D721Med (cell line): ENCODE measurements at places on chromosomes 7 and 10.

- no peak for DNase-seq
Measured at GRCh38 chr7:134351424-134351823, 34.7 kb upstream of the SLC35B4 start.

- DNase-seq, result no peak
Measured at GRCh38 chr10:119917777-119918176, 25.2 kb downstream of the SEC23IP start.

DNA sequence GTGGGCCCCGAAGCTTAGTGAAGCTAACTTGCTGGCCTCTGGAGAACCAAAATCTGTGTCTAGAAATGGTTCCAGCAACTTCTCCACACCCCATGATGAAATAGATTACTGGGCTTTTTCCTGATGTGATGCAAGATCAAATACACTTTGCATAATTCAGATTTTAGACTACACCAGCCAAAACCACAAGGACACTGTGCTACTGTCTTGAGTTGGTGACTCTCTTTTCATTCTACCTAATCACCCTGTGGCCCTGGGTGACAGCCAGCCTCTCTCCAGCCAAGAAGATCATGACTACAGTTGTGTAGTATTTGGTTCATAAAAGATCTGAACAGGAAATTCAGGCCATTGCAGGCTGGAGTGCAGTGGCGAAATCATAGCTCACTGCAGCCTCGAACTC, 22.2 kb downstream of the AZGP1 start:
- DNase-seq, result no peak

DNA sequence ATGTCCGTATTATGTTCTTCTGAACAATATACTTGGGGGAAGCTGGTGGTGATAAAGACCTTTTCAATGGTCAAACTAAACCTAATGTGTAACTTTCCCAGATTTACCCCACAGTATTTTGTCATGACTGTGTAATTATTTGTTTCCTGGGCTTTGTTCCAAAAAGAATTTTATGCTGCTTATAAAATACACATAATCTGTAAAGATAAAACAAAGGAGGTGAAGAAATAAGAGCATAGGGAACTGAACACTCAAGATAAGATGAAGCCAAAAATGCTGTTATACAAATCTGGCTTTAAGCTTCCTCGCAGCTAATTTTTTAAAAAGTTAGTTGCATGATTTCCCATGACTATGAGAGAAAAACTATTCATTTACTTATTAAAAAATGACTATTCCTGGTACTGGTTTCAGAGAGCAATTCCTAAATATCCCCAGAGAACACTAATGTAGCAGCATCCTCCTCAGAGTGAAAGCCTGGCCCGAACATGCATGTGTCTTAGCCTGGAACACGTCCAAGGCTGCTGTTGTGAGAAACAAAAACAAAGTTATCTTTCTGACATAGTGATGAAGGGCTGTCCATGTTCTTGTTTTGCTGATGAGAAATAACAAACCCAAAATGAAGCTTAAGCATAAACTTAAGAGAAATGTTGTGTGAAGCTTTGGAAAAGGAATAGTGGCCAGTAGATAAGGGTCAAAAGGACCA, 33.9 kb downstream of the MALSU1 start:
- DNase-seq, result no peak

DNA sequence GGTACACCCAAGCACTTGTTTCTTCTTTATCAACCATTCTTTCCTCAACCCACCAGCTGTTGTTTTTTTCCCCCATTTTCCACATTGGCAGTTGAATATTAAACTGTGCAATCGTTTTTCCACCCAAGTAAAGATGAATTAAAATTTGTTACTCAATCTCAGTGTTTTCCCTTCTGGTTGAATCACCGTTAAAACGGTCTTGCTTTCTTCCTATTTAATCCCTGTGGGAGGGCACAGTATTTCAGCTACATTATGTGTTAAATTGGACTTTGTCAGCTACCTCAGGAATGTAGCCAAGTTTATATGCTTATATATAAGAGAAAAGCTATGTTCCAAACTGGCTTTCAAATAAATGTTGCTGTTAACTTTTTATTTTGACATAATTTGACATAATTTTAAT, 19.9 kb downstream of the SLC35G1 start:
- DNase-seq, result no peak

GRCh38 chr7:138434597-138435019, 25.5 kb upstream of the TRIM24 start:
- no peak for DNase-seq

DNA sequence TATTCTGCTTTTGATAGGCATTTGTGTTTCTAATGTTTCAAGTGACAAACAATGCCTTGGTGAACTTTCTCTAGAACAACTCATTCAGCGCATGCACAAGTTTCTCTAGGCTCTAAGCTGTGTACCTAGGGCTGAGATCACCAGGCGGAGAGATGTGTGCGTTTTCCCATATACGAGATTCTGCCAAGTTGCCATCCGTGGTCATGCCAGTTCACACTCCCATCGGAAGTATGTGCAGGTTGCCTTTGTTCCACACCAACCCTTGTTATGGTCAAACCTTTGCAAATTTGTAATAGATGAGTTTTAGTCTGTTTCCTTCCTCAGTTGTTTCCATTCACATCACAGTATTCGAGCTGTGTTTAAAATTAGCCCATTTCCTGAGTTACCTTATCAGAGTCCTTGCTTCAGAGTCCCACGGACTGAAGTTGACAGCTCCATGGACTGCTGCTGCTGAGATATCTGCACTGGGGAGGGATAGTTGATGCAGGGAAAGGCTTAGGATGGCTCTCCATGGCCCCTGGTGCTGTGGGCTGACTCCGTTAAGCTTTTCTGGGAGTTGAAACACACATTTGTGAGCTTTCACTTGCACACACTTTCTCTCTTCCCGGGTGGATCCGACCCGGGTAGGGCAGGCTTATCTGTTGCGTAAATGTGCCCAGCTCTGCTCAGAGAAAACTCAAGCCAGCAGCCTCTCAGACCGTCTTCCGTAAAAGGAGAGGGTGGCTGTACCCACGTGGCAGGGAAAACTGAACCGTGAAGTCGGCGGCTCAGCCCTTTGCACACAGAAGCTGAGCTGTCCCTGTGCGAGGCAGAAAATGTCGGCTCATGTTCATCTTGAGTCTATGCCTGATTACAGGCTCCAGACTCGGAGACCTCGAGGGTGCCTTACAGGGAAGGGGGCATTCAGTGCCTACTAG, 49.4 kb downstream of the HK1 start:
- DNase-seq, result no peak

GRCh38 chr10:31940839-31941653, 12.4 kb upstream of the ARHGAP12 start:
- DNase-seq, result no peak

DNA sequence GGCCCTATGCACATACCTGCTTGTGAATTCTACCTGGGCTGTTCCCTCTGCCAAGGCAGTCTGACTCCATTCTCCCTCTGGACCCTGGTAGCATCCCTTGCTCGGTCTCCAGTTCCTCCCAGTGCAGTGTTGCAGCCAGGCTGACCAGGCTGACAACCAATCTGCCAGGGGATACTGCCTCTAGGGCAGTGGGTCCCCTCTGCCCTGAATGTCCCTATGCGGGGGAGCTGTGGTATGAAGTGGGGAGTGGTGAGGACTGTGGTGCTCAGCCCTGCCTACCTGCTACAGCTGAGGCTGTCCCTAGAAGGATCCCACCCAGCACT, 48.0 kb upstream of the CAMK2B start:
- no peak for DNase-seq

- DNase-seq, result no peak
Measured at GRCh38 chr10:118835682-118836326, 81.0 kb upstream of the CACUL1 start.

- no peak for DNase-seq
Measured at GRCh38 chr10:96820765-96821164, 11.3 kb upstream of the LCOR start.

DNA sequence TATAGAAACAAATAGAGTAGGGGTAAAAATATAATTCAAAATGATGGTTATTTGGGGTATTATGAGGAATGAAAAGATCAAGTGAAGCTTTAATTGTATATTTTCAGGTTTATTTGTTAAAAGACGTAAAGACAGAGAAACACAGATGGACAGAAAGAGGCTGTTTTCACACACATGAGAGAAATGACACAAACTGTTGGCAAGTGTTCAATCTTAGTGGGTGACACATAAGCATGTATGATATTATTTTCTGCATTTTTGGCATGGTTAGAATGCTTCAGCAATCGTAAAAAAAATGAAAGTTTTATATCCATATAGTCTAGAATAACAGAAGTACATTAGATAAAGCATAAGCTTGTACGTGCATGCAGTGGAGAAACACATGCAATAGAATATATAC, 464.4 kb upstream of the AKR1E2 start:
- DNase-seq, result no peak

DNA sequence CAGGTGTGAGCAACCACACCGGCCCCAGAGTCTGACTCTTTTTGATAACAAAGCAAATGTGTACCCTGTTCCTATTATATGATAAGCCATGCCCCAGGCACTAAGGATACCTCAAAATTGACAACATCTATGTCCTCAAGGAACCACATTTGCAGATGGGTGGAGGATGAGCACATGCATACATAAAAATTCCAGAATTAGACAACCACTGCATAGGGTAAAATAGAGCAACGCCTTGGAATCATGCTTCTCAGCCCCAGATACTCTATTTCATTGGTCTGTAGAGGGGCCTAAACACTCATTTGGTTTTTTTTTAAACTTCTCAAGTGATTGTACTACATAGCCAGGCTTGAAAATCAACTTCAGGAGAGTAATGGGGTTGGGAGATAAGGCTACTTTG, 78.7 kb downstream of the SLC25A13 start:
- DNase-seq, result no peak

- DNase-seq, result no peak
Measured at GRCh38 chr10:130213286-130214080, 77.3 kb downstream of the GLRX3 start.

DNA sequence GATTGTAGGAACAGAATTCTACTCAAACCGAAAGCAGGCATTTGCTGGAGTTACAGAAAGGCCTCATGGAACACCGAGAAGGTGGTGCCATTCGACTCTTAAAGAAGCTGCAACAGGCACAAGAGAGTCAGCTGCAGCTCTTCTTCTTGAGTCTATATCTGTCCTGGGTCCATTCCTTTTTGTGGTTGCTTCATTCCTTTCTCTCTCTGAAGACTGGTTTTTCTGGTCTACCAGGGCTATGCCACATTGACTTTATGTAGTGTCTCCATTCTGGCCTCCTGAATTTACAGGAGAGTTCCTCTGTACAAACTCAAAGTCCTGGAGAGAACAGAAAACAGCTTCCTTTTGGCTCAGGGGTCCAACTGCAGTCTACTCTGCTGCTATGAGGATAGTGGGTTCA, 132.8 kb downstream of the CFTR start:
- DNase-seq, result no peak

- no peak for DNase-seq
Measured at GRCh38 chr10:126598009-126598408, 72.5 kb downstream of the C10orf90 start.

DNA sequence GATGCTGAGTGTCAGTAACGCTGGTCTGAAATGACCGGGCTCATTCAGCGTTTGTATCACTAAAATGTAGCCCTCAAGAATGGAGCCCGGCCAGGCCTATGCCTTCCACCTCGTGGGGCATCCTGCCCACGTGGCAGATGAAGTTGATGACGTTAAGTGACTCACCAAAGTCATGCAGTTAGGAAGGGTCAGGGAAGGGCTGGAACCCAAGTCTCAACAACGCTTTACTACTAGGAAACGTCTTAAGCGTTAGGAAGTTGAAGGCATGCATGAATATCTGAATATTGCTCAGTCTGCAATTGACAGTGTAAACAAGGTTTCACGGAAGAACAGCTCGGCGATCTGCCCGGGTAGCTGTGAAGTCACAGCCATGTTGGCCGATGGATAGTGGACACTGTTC, 14.0 kb upstream of the UBE3C start:
- DNase-seq, result no peak

GRCh38 chr7:583410-584121, 63.9 kb upstream of the PDGFA start:
- no peak for DNase-seq
